ENCODE measurements at places on chromosomes 13 and 19.
A peak's percentile ranks its signal among the peaks of the same experiment; 100 is the strongest.

DNA sequence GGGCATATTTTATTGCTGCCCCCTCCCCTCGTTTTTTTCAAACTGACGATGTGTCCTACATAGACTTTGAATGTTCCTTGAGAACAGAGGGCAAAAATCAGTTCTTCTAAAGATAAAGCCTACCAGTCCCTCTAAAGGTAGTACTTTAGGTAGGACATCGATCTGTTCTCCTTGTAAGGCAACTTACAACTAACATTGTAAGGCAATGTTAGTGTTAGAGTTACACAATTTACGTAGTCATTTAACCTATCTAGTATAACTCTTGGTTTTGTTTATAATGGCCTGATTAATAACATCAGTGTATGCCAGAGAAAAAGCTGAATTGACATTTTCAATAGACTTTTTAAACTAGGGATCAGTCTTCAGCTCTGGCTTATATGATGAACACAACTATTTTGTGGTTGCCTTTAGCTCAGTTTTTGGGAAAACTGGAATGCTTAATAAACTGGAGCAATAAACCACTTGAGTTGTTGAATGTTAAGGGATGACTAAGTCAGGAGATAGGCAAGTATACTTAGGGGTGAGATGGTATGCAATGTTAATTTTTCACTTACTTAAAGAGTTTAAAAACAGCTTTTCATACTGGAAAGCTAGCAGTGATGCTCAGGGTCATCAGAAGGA, 2.2 kb downstream of the NDFIP2 start:
- no peak for DNase-seq
- H3K27me3 ChIP-seq, result peaks cover 15% of the 10 kb centered on the region
- peak overlapping the region; percentile 33 for H3K27ac ChIP-seq
- peaks cover 42% of the 10 kb centered on the region for H3K4me1 ChIP-seq
- peak overlapping the region; percentile 66 for H3K4me3 ChIP-seq
- H3K36me3 ChIP-seq, result no peaks in the 10 kb centered on the region

DNA sequence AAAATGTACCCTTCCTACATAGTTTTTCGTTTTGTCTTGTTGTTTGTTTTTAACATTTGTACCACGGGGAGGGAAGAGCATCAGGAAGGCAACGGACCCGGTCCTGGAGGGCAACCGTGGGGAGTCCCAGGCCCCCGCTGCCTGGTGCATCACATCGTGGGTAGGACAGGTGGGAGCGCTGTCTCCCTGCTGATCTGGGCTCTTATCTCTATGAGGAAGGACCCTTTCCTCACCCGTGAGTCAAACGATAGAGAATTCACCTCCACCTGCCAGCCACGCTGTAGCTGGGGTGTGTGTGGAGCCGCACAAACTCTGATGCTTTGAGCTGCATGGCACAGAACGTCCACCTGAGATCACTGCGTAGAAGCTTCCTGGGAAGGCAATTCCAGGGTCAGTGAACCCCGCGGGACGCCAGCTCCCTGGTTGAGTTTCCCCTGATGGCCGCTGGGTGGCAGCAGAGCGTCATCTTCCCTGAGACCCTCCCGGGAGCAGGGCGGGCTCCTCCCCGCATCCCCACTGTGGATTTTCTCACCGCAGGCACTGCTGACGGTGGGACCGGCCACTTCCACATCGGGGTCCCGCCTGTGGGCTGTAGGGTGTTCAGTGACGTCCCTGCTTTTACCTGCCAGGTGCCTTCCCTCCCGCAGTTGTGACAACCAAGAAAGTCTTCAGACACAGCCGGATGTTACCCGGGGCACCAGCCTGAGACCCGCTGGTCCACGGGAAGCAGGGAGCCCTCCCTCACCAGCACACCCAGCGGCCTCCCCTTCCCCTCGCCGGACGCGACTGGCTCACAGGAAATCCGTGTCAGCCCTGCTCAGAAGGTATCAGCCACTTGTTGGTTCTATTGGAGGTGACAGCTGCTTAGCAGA, 54.7 kb downstream of the ZNF787 start:
- DNase-seq, result peak; percentile 71
- peak overlapping the region; percentile 35 for H3K4me3 ChIP-seq

DNA sequence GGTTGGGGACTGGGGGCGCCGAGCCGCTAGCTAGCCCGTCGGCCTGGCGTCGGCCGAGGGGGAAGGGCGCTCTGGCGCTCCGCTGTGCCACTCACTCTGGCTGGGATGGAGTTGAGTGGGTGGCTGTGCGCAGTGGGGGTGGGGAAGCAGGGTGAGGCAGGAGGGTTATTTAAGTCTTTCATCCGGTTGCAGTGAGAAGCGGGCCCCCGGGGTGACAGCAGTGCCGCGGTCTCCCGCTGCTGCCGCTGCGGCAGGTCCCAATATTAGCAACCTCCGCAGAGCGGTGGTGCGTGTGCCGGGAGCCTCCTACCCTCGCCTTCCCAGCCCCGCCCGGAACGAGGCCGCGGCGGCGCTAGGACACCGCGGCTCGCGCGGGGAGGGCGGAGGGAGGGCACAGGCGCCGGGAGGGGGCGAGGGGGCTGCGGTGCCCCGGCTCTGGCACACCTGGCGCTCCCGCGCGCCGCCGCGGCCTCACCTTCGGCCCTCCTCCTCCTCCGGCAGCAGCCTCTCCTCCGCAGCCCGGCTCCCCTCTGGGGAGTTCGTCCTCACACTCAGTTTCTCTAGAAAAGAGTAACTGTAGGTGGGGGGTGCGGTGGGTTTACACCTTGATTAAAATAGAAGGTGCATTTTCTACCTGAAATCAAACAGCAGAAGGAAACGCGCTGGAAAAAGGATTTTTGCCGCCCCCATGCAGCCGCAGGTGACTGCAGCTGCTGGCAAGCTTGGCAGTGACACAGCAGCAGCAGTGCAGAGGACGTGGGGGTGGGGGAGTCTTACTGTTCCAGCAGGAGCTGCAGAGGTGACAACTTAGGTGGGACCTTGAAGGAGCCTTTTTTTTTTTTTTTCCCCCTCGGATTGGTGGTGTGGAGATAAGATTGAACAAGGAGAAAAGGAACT, 4.5 kb downstream of the FGF9 start:
- H3K36me3 ChIP-seq, result no peaks in the 10 kb centered on the region
- peak overlapping the region; percentile 1 for H3K27ac ChIP-seq
- H3K27me3 ChIP-seq, result peaks cover 18% of the 10 kb centered on the region
- DNase-seq, result peak; percentile 28

GRCh38 chr13:96781141-96781540, 213.1 kb downstream of the OXGR1 start:
- no peaks in the 10 kb centered on the region for H3K36me3 ChIP-seq
- no peak for DNase-seq
- no peaks in the 10 kb centered on the region for H3K27me3 ChIP-seq
- H3K27ac ChIP-seq, result no peak overlapping the region
